ENCODE measurements at places on chromosomes 16 and 17. TPM values are rescaled to one million over a fixed set of nuclear protein-coding genes. Genes with fewer than 3 reads are reported as not detected.

- peak overlapping the region; percentile 89 for H3K27ac ChIP-seq
- no peak for DNase-seq
- H3K4me1 ChIP-seq, result no peaks in the 10 kb centered on the region
- peak overlapping the region; percentile 2 for H3K4me3 ChIP-seq
- no peaks in the 10 kb centered on the region for H3K36me3 ChIP-seq
Measured at GRCh38 chr16:49839017-49839825, 16.7 kb downstream of the ZNF423 start.

Gene XPO6
- total RNA-seq, result 66.4 TPM

GRCh38 chr16:72284042-72284789 lies 112.3 kb upstream of the PMFBP1 start:
- H3K27ac ChIP-seq, result no peak overlapping the region
- H3K4me1 ChIP-seq, result no peaks in the 10 kb centered on the region
- H3K4me3 ChIP-seq, result no peak overlapping the region

GRCh38 chr16:10737068-10737625 lies 6.5 kb upstream of the NUBP1 start:
- no peaks in the 10 kb centered on the region for H3K36me3 ChIP-seq
- DNase-seq, result no peak
- peak overlapping the region; percentile 65 for H3K27ac ChIP-seq

Gene CDRT15
- not detected for total RNA-seq

Gene SYT17
- total RNA-seq, result 11.9 TPM

DNA sequence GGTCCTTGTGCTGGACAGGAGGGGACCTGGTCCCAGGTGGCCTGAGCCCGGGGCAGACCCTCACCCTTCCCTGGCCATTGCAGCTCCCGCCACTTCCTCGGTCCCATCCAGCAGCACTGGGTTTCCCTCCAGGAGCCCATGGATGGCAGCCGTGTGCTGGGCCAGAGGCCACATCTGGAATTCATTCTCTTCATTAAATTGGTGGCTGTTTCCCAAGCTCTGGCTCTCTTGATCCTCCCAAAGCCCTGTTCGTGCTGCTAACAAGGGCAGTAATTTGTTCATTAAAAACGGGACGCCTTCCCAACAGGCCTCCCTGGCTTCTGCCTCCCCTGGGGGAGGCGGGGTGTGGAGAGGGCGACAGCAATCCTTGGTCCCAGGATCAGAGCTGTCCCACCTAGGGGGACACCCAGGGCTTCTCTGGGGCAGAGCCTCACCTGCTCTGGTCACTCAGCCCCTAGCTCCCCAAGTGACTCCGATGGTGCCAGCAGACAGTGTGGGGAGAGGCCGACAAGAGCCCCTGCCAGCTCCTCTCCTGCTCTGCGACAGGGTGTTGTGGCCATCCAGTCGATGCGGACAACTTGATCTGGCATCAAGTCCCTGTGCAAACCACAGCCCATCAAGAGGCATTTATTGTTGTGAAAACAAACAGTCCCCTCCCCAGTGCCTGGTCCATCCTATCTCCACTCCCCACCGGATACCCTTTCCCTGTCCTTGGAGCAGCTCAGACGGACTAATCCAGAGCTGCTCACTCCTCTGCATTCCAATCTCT lies 44.0 kb downstream of the SDK2 start:
- no peak overlapping the region for H3K27ac ChIP-seq
- H3K4me1 ChIP-seq, result no peaks in the 10 kb centered on the region
- H3K27me3 ChIP-seq, result no peaks in the 10 kb centered on the region
- no peak for DNase-seq

DNA sequence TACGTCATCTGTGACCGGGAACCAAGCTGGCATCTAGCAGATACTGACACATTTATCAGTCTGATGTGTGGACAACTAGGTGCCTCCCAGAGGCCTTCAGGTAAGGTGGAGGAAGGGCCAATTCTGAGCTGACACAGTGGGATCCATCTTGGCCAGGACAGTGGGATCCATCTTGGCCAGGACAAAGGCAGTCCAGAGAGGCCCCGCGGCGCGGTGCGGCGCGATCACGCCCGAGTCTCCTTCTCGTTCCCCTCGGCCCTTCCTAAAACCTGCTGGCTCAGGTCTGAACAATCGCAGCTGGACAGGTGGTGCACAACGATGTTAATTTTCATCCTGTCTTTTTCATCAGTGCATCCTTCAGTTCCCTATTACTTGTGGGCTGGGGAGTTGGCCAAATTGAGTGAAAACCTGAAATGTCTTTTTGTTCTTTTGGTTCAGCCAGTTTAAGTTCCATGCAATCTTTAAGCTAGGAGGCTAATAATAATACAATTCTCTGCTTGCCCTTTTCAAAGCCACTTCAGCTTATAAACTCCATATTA lies 486 bp upstream of the WSB1 start:
- no peaks in the 10 kb centered on the region for H3K4me1 ChIP-seq
- peak overlapping the region; percentile 100 for H3K27ac ChIP-seq
- no peak for DNase-seq
- peak overlapping the region; percentile 96 for H3K4me3 ChIP-seq
- no peaks in the 10 kb centered on the region for H3K27me3 ChIP-seq
- no peaks in the 10 kb centered on the region for H3K36me3 ChIP-seq

Gene C16orf92
- not detected for total RNA-seq

Gene TSPOAP1
- total RNA-seq, result 26.9 TPM

GRCh38 chr17:34265711-34266110 lies 4.3 kb upstream of the CCL7 start:
- no peak for DNase-seq
- H3K27me3 ChIP-seq, result no peaks in the 10 kb centered on the region
- H3K36me3 ChIP-seq, result no peaks in the 10 kb centered on the region
- H3K27ac ChIP-seq, result no peak overlapping the region

Gene MTSS2
- 28.8 TPM for total RNA-seq

DNA sequence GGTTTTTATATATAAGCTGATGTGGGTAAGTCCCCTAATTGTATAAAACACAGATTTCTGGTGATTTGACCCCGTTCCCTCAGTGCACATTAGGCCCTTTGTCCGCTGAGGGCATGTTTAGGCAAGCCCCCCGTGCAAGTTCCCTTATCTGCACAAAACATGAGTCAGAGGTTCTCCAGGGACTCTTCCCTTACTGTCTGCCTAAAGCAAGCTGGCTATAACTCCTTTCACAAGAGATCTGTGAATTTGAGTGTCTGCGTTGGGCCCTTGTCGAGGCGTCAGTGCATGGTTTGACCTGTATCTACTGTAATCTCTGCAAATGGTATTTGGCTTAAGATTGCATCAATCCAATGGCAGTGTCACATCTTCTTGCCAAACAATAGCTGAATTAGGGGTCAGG lies 712.8 kb downstream of the CDH8 start:
- no peaks in the 10 kb centered on the region for H3K27me3 ChIP-seq
- H3K36me3 ChIP-seq, result no peaks in the 10 kb centered on the region
- no peak for DNase-seq
- H3K4me3 ChIP-seq, result no peak overlapping the region

Gene SLC7A5
- total RNA-seq, result 0.48 TPM

DNA sequence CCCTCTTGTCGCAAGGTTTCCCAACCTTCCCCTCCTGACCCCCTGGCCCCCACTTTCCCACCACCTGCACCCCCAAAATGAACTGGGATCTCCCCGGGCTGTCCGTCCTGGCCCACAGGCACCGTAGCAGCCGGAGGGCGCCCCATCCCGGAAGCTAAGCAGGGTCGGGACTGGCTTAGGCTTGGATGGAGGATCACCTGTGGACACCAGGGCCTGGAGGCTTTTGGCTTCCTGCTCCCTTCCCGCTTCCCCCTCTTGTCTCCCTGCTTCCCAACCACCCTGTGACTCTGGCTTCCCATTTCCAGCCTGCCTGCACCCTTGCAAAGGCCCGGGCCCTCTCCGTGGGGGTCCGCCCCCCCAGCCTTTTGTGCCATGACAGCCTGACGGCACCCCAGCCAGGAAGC lies 2291.3 kb downstream of the TP53TG3F start:
- H3K4me3 ChIP-seq, result no peak overlapping the region
- DNase-seq, result no peak
- H3K27me3 ChIP-seq, result no peaks in the 10 kb centered on the region
- no peaks in the 10 kb centered on the region for H3K4me1 ChIP-seq

DNA sequence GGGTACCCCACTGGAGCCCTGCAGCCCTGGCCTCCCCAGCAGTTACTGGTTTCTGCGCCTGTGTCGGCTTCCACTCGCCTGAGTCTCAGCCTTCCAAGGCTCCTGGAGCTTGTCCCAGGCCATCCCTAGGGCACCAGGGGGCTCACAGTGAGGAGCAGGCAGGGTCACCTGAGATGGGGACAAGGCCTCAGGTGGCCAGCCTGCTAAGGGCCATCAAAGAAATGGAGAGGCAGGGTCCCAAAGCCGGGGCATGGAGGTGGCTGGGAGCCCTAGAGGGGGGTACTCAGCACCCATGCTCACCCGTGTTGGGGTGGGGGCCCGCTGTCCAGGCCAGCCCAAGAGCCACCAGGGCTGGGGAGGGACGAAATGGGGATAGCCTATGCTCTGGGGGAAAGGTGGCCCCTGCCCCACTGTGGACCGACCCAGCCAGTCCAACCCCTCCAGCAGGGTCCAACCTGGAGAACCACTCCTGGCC lies 1.3 kb downstream of the FASN start:
- H3K36me3 ChIP-seq, result no peaks in the 10 kb centered on the region
- peak overlapping the region; percentile 76 for H3K4me3 ChIP-seq
- no peaks in the 10 kb centered on the region for H3K27me3 ChIP-seq

Gene NPIPB2
- 20.3 TPM for total RNA-seq

DNA sequence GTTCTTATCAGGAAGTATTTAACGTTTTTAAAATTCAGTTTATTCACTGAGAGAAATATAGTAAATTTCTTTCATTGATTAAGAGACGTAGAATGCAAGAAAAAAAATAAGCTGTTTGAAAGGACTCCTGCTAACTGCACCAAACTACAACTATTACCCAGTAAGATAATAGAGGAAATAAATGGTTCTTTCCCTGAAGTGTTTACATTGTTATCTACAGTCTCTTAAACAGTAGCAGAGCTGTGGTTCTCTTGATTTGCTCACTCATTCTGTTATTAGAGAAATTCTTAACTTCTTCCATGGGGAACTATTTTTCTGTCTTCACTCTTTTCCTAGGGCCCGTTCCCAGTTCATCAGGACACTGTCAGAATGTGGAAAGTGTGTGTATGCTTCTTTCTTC lies 973.0 kb downstream of the KCNJ2 start:
- no peak overlapping the region for H3K27ac ChIP-seq
- H3K4me1 ChIP-seq, result no peaks in the 10 kb centered on the region
- no peaks in the 10 kb centered on the region for H3K36me3 ChIP-seq
- no peak overlapping the region for H3K4me3 ChIP-seq
- DNase-seq, result no peak

DNA sequence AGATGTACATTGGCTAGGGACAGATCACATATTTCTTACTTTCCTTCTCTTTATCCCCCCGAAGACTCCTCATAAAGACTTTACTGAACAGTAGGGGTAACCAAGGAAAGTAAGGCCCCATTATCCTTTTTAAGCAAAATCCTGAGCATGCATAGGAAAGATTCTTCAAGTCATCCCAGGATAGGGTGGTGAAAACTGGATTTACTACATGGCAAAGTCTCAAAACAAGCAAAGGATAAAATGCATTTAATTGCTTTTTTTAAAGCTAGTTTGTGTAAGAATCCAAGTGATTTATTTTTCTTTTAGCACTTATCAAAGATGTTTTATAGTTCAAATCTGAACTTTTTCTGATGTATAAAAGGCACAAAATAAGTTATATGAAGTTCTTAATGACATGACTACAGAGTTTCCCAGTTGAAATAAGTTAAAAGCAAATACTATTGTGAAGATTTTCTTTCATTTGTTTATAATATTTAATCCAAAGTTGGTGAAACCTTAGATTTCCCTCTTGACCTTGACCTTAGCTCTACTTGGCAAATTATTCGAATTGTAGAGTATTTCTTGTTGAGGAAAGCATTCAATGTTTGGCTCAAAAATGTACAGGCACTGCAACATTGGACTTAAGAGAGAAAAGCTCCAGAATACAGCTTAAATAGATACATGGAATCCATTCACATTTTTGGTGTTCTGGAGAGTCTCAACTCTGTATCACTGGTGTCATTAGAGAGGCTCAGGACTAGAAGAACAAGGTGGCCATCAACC lies 104.3 kb downstream of the ABCA8 start:
- H3K4me1 ChIP-seq, result no peaks in the 10 kb centered on the region
- H3K4me3 ChIP-seq, result no peak overlapping the region
- H3K27me3 ChIP-seq, result no peaks in the 10 kb centered on the region
- H3K36me3 ChIP-seq, result no peaks in the 10 kb centered on the region
- DNase-seq, result no peak

Gene COG1
- 36.1 TPM for total RNA-seq

Gene SYCE1L
- 0.48 TPM for total RNA-seq

Measured in breast epithelium (tissue), 4 donors.